H9 (cell line): ENCODE measurements at places on chromosomes 11 and 22. TPM values are rescaled to one million over a fixed set of nuclear protein-coding genes. Genes with fewer than 3 reads are reported as not detected.

- no peak for DNase-seq
Measured at GRCh38 chr11:72483412-72484186, 49.3 kb upstream of the CLPB start.

- DNase-seq, result no peak
Measured at GRCh38 chr11:33701302-33702230, 940 bp upstream of the C11orf91 start.

GRCh38 chr22:37449331-37450001 lies 22.2 kb upstream of the ELFN2 start:
- no peak for DNase-seq

DNA sequence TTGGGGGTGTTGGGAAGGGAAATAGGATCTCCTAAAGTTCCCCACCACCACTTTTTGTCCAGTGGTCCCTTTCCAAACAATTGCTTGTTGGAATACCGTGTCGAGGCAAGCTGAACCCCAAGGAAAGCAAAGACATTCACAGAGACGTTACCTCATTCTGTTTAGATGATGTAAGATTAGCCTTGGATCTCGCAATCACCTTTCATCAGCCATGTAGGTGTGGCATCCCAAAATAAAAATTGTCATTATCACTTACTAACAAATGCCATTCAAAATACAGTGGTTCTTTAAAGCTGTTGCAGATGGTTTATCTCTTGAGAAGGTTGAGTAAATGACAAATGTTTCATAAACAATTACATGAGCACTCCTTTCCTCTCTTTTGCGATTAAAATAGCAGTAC lies 86.5 kb upstream of the SLC25A18 start:
- DNase-seq, result no peak

Gene OR4C6
- not detected in 2 replicates for total RNA-seq

- no peak for DNase-seq
Measured at GRCh38 chr11:34599406-34599945, 21.4 kb upstream of the EHF start.

DNA sequence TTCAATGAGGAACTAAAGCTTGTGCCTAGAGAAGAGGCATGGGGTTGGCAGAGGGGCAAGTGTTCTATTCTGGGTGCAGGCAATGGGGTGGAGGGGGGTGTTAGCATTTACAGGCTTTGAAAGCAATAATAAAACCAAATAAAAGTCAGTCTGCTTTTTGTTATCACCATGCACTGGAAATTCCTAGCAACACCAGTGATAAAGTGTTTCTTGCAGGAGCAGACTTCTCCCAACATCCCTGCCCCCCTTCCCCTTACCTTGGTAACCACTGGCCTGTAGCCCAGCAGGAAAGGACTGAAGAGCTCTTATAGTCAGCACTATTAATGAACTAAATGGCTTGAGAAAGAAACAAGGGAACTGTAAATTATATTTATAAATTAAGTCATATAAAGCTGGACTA lies 65.2 kb upstream of the SESN3 start:
- DNase-seq, result no peak

DNA sequence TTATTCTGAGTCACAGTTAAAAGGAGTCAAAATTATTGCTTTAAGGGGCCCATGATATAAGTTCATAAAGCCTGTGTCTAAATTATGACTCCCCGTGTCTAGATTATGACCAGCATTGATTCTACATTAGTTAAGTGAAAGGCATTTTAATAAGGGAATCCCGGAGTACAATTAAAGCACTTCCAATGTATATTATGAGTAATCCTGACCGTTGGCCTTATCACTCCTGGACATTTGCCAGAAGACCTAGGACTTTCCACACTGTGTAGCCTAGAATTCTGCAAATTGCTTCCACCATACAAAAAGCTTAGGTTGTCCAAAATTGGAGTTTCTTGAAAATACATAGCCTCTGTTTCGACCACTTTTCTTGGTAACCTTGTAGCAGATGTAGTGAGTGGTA lies 1292.6 kb downstream of the LRRC4C start:
- no peak for DNase-seq

Gene DUSP8
- total RNA-seq, result 3.2 and 4.4 TPM in 2 replicates

Gene OSBP2
- 3.4 and 3.6 TPM in 2 replicates for total RNA-seq

GRCh38 chr11:83642500-83642899 lies 356.3 kb upstream of the CCDC90B start:
- DNase-seq, result no peak

- DNase-seq, result no peak
Measured at GRCh38 chr11:72441752-72442207, 7.4 kb upstream of the CLPB start.

- DNase-seq, result peak; percentile 74
Measured at GRCh38 chr22:37334859-37335805, 52.8 kb downstream of the CYTH4 start.

- DNase-seq, result no peak
Measured at GRCh38 chr11:130582981-130583380, 134.5 kb downstream of the ADAMTS15 start.

DNA sequence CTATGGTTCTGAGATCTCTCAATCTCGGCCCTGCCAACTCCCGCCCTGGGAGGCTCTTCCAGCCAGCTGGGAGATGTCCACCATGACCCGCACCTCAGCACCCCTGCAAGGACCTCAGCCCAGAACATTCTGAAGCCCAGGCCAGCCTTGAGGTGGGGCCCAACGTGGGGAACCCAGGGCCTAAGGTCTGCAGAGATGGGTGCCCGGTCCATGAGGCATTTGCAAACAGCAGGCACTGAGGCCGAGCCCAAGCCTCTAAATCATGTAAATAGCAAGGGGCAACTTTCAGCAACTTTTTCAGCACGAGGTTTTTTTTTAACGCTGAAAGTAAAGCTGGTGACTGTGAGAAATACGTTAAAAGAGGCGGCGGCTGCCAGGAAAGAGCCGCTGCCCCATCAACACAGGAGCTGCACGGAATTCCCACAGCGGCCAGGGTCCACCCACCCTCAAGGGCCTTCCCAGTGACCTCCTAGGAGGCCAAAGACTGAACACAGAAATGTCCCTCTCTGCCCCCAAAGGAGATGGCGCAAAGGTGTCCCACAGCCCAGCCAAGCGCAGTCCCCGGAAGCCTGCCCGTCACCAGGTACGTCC lies 46.9 kb downstream of the BRD1 start:
- no peak for DNase-seq

DNA sequence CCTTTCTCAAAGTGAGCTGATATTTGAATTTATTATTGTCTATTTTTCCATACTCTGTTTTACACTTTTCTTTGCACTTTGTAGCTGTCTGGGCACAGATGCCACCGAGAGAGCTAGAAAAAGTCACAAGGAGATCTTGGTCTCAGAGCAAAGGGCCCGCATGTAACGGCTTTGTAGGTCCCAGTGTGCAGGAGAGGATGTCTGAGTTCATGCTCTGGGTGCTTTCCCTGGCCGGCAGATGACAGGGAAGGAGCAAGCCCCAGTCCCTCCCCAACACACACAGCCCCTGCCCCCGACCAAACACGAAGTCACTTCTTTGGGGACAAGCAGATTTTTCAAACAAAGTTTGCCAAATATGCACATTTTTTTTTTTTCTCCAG lies 55.8 kb downstream of the SMIM38 start:
- DNase-seq, result no peak

Gene LGALS12
- total RNA-seq, result 1.9 and 2.0 TPM in 2 replicates

Gene ALG9
- total RNA-seq, result 25.5 and 26.0 TPM in 2 replicates

DNA sequence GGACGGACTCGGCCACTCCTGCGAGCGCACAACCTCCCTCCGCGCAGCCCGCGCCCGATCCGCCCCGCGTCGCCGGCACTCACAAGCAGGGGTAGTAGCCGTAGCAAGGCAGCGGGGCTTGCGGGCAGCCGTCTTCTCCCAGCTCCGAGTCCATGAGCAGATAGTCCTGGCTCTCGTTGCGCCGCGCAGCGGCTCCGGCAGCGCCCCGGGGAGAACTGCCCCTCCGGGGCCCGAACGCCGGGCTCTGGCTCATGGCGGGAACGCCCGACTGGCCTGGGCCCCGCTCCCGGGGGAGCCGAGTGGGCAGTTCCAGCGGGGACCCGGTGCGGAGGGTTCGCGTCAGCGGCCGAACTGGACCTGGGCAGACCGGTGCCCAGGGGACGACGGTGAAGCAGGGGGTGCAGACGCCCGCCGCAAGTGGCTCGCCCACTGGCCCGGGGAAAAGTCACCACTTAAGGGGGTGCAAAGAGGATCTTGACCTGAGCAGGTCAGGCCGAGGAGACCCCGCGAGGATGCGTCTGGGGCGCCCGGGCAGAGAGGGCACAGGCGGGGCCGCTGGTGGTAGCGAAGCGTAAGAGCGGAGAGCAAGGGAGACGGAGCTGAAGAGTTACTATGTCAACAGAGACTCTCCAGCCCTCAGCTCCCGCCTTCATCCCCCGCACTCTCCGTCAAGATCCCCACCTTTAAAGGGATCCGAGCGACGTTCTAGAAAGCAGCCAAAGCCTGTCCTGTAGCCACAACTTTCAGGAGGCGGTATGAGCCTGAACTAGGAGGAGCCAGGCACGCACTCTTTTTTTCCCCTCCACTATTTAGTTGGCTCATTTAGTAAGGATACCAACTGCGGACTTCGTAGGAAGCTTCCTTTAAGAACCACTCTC lies at the start of gene TRPC6:
Gene TRPC6 (minus strand): TSS at position 757 of the 878 bp plus-strand sequence. CDS start 504 bp downstream, at position 253.
- DNase-seq, result peak; percentile 78

GRCh38 chr11:12193515-12194336 lies 83.3 kb downstream of the MICAL2 start:
- no peak for DNase-seq

- DNase-seq, result peak; percentile 63
Measured at GRCh38 chr11:65559951-65560537, 1.9 kb upstream of the LTBP3 start.

Gene RDX
- total RNA-seq, result 86.6 and 96.2 TPM in 2 replicates

DNA sequence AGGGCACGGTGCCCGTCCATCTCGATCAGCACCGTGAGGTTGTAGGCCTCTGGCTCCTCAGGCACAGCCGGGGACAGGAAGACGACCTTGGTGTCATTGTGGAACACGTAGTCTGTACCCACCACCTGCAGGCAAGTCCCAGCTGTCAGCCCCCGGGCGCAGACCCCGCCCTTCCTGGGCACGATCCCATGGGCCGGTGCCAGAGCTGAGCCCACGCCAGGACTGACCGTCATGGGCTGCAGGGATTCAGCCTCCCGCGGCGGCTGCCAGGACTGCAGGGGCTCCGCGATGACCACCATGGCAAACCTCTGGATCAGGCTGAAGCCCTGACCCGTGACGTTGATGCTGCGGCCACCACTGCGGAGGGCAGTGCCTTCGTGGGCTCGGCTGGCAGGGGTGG lies 11.8 kb upstream of the MAPK11 start:
- no peak for DNase-seq

DNA sequence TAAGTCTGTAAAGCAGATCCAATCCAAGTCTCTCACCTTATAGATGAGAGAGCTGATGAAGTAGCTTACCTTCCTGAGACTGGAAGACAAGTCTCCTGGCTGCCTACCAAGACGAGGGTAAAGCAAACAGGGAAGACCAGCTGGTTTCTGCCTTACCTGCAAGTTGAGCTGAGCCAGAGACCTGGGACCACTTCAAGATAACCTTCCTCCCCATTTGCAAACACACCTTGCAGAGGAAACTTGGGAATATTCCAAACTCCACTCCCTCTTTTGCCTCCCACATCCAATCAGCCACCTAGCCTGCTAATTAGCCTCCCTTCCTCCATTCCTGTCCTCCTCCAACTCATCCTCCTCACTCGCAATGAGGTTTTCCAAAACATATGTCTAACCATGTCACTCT lies 23.4 kb upstream of the ROBO3 start:
- no peak for DNase-seq

- DNase-seq, result peak; percentile 6
Measured at GRCh38 chr11:68264244-68264643, 7.5 kb downstream of the C11orf24 start.

Gene CCDC89
- not detected in 2 replicates for total RNA-seq

GRCh38 chr11:6911948-6912347 lies 8.9 kb upstream of the OR2D3 start:
- DNase-seq, result no peak

Gene DTX4
- 13.0 and 13.9 TPM in 2 replicates for total RNA-seq

- DNase-seq, result peak; percentile 74
Measured at GRCh38 chr11:61489833-61490721, 18.5 kb upstream of the LRRC10B start.

Gene SAA4
- total RNA-seq, result not detected in 2 replicates

DNA sequence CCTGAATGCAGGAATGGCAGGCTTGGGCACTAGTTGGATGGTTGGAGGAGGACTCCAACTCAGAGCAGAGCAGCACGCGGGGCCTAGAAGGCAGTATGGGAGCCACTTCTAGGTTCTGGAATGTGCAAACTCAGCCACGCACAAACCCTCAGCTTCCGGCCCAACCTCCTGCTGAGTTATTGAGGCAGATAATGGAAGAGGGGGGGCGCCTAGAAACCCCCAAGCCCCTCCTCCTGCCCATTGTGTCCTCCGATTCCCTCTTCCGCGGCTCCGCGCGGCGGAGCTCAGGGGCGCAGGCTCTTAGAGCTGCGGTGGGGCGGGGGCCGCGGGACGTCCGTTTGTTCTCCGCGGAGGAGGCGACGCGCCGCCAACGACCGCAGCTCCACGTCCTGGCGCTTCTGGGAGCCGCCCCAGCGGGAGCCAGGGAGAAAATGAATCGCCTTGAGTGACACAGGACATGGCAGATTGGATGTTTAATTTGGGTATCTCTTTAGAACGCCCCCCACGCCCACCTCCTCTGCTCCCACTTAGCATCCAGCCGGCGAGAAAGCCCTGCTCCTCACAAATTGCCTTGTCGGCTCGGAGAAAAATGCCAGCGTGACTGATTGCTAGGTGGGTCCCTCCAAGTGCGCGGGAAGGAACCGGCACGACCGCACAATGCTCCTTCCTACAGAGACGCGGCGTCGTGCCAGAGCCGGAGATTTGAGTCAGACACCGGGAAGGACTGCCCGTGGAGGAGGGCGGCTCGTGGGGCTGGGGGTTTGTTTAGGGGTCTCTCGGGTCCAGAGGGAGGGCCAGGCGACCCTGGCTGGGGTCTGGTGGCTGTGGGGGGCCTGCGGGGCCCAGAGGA lies 144.6 kb downstream of the NECTIN1 start:
- DNase-seq, result peak; percentile 86

- no peak for DNase-seq
Measured at GRCh38 chr11:32830413-32830738, 649 bp downstream of the PRRG4 start.

- no peak for DNase-seq
Measured at GRCh38 chr11:129451524-129451923, 75.9 kb downstream of the BARX2 start.

Gene ANO3
- total RNA-seq, result not detected in 2 replicates

DNA sequence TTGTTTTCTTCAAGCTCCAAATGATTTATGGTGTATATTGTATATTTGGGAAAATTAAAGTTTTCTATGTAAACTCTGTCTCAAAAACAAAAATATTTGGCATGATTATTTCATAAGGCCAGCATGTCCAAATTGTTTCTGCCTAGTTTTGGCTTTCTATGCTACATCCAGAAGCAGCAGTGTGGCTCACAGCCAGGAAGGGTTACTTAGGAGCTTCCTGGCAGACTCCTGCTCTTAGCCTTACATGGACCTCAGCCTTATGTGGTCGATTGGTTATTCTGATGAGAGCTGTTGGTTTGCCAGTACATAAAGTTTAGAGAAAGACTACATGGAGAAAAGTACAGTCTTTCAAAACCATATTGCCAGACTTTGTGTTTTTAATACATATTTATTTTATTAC lies 297.7 kb upstream of the FAT3 start:
- no peak for DNase-seq
